ENCODE measurements at places on chromosomes 2 and 18.

DNA sequence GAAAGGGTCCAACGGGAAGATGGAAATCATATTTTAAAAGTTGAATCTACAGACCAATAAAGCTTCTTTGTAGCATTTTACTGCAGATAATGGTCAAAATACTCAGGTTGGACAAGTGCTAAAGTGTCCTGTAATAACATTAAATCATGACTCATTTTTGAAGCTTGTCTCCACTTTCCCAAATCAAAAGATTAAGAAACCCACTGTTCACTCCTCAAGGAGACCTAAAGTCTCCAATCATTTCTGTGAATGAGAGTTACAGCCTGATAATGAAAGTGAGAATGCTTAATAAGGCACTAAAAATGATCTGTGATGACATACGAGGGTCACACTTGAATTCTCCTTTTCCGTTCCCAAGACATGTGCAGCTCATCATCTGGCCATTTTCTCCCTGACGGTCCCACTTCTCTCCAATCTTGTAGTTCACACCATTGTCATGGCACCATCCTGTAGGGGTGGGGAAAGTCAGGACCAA lies 53.4 kb downstream of the ATIC start:
- DNase-seq: no peak

GRCh38 chr2:239816576-239817467 lies 208.3 kb downstream of the NDUFA10 start:
- no peak for DNase-seq

GRCh38 chr2:47015206-47015605 lies 99.6 kb upstream of the MCFD2 start:
- no peak for DNase-seq

DNA sequence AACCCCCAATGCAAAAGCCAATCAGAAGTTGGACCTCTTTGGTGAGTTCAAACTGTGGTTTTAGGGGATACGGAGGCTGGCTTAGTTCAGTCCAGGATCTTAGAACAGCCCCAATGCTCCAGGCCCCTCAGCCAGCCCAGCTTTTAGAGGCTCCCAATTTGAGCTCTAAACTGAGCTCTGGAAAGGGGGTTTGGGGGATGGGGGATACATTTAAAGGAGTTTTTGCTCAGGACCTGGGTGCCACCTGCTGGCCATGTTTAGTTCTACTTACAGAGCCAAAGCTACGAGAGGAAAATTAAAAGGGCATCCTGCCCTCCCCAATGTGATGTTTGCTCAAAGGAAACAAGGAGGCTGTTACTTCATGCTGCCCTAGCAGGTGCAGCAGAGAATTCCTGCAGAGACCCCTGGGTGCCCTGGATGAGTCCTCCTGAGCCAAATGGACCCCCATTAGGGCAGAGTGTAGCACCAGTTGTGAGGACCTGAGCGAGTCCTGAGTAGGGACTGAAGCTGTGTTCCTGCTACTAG lies 15.9 kb upstream of the TMEM214 start:
- DNase-seq: peak; percentile 79

DNA sequence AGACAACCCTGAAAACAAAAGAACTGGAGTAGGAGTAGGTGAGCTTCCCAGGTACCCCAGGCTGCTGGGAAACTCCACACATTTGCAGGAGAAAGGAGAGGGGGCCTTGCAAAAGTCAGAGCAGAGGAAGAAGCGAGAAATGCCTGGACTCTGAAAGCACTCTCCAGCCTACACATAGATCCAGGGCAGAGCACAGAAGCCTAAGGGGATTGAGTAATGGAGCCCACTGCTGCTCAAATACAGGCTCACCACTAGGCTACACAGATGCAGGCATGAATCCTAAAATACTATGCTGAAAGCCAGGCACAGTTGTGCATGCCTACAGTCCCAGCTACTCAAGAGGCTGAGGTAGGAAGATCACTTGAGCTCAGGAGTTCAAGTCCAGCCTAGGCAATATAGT lies 33.4 kb downstream of the OSBPL1A start:
- no peak for DNase-seq

DNA sequence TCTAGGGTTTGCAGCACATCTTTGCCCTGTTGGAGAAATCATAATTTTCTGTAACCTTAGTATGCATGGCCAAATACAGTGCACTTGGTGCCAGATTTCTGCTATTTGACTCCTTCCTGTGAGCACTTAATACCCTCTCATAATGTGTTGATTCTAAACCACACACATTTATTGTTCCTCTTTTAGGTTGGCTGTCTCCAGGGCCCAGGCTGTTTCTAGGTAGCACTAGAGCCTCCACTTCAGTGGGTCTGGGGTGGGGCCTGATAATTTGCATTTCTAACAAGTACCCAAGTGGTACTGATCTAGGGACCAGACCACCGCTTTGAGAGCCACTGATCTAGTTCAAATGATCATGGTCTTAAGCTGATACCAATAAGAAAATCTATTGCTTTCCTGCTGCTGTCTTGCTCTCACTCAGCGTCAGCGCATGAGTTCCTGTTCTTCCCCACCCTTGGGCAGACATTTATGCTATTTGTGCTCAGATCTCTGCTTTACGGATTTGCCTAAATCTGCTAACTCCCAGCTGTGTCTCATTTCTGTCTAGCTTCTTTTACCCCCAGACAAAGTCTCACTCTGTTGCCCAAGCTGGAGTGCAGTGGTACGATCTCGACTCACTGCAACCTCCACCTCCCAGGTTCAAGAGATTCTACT lies 7.4 kb downstream of the PTRHD1 start:
- no peak for DNase-seq

DNA sequence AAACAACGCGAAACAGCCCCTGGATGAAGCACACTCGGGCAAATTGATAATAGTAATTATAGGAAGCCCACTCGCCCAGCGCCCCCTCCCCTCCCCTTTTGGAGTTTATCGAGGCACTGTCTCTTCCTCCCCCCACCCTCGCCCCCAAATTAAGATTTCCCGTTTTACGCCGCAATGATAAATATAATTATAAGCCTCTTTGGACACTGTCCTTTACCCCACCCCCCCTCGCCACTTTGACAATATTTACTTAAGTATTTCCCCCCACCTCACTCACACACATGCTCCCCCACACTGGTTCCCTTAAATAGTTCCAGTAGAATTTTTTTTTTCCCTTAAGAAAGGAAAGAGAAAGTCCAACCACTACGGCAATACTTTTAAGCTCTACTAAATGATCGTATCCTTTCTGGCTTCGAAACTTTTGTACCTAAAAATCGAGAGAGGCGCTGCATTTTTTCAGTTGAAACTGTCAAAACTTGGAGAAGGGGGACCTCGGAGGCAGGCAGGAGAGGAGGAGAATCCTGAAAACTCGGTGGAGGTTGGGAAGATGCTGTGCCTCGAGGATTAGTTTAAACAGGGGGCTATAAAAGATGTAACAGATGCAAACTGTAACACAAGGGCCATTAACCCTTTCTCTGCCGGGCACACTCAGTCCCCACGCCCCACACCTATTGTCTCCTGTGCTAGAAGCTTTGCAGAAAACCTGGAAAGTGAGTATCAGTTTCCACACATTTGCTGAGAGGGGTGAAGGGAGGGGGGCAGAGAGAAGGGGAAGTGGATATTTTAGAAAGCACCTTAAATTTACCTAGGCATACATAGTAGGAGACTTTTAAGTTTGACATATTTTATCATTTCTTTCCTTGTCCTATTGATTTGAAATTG lies 1.8 kb downstream of the ZEB2 start:
- DNase-seq: no peak

GRCh38 chr2:38148501-38148900 lies 72.5 kb upstream of the CYP1B1 start:
- no peak for DNase-seq

DNA sequence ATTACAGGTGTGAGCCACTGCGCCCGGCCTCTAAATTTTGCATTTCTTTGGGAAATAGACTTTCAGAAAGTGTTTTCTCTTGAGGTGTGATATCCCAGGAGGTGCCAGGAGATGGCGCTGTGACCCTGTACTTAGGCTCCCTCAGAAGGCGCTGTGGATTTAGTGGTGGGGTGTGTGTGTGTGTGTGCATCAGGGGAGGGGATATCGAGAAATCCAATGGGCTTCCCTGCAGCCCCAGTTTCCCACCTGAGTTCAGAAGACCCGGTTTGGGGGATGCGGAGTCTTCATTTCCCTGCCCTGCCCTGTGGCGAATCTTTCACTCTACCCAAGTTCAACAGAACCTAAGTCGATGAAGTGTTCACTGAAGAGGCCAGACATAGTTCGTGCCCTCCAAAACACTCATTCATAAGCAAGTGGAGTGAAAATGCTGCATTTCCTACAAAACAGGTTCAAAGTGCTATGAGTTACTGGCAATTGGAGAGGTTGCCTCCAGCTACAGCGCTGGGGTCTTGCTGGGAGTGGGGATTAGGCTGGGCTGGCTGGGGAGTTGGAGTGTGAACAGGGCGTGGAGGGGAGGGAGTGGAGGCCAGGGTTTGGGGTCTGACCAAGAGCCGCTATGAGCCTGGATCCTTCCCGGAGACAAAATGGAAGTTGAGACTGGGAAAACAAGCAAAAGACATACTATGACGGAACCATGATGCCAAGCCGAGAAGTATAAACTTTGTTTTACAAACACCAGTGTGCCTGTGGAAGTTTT lies 6.5 kb upstream of the WNT6 start:
- peak; percentile 52 for DNase-seq

- peak; percentile 98 for DNase-seq
These were observed 150.8 kb downstream of the PXDN start for GRCh38 chr2:1593371-1594122.

DNA sequence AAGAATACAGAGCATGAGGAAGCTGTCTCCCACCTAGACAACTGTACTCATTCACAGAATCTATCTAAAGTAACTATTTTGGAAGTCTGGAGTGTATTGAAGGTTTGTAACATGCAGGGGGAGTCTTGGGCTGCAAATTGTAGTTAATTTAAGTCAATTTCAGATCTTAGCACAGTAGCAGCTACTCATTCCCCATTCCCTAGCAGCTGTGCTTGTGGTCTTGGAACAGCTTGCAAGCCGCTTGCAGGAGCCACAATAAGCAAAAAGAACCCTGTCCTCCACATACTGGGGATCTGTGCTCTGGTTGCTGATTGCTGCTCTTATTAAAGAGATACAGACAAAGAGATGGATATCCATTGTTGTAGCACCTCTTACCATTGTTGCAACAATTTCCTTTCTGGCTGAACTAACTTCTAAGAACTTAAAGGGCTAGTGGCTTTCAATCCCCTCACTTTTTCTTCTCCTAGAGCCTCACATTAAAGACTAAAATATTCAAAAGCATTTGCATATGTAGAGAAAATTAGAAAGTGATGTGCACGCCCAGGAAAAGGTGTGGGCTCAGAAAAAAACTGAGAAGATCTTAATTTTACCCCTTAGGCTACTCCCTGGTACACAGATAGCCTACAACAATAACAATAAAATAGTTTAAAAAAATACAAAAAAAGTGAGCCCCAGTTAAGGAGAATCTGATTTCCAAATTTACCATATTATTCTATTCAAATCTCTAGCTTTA lies 1775.1 kb upstream of the PIK3C3 start:
- DNase-seq: no peak

DNA sequence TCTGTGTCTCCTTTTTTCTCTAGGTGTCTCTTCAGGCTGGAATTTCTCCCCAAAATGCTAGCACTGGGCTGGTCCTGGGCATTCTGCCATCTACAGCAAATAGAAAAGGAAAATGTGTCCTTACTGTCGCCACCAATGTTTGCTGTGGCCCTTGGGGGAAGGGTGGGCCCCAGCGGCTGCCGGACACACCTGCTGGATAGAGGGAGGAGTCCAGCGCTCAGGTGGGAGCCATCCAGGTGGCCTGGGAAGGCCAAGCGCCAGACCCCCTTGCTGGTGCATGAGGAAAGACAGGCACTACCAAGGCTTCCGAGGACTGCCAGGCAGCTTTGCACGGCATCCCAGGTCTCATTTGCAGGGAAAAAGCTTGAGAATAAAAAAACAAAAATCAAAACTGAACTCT lies 147.7 kb upstream of the GATA6 start:
- DNase-seq: no peak

DNA sequence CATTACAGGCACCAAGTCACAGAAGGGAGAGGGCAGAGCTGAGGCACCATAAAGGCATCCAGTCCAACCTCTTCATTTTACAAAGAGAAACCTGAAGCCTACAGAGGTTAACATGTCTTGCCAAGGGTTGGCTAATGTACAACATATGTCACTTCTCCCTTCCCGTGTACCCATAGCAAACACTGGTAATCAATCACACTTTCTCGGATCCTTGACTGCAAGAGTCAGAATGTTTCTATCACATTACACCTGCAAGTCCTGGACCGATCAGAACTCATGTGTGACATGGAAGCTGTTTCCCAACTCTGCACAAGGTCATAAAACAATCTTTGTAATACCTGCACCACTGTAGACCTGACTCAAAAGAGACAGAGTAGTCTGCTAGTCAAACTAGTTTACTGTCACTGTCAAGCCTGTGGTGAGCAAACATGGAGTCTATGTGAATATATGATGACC lies 6.0 kb downstream of the ANKRD44 start:
- no peak for DNase-seq

DNA sequence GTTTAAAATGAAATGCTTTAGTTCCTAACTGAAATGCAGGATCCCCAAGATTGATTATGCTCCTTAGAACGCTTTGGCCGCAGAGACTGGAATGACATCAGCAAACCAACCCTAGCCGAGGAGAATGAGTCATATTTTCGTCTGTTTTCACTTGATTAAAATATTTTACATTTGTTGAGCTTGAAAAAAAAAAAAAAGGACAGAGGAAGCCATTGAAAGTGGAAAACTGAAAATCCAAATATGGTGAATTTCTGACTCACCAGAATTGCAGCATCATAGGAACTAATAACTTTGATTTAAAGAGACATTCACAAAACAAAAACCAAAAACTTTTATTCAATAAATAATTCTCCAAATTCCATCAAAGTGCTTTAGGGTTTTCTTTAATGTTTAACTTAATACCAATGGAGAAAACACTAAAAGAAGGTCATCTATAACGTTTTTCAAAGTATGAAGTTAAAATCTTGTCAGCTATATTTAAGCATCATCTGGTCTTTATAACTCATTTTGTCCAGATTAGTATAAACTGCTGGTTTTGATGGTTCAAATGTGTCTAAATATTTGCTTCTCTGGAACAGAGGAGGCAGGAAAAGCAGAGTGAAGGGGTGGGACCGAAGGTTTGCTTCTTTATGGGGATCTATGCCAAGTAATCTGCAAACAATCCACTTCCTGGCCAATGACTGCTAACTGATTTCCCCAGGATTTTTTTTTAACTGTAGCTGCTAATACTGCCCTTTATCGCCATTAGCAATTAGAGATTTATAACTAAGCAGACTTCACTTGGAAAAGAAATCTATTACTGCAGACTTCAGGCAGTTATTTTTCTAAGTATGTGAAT lies 30.9 kb upstream of the COL5A2 start:
- peak; percentile 20 for DNase-seq

GRCh38 chr2:154623819-154624218 lies 74.7 kb upstream of the KCNJ3 start:
- DNase-seq: peak; percentile 30

DNA sequence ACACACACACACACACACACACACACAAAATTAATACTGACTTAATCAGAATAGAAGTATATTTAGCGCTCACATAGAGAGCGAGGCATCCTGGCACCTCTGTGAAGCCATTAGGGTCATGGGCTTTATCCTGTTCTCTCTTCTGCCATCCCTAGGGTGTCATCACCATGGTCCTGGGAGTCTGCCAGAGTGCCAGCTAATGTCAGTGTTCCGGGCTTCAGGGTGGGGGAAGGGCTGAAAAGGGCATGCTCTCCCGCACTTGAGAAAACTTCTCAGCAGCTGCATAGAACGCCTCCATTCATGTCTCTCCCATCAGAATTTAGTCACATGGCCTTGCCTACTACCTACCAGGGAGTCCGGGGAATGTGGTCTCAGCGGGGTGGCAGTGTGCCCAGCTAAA lies 19.7 kb upstream of the DYNC2LI1 start:
- DNase-seq: no peak
